ENCODE measurements at places on chromosomes 16 and 17.

DNA sequence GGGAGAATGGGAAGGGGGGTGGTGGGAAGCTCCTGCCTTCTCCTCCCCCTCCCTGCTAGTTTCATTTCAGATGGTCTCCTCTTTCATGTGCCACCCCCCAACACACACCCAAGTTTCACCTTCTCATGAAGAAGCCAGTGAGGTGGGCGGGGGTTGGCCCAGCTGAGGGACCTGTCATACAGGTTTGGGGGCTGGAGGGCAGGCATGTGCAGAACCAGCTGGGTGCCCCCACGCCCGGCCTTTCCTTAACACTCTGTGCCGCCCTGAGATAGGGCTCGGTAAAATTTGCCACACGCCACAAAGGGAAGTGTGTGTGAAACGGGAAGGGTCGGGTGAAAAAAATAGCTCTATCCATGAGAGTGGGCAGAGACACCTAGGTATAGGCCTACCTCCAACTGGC, 57.4 kb downstream of the PIPOX start:
- DNase-seq, result no peak

DNA sequence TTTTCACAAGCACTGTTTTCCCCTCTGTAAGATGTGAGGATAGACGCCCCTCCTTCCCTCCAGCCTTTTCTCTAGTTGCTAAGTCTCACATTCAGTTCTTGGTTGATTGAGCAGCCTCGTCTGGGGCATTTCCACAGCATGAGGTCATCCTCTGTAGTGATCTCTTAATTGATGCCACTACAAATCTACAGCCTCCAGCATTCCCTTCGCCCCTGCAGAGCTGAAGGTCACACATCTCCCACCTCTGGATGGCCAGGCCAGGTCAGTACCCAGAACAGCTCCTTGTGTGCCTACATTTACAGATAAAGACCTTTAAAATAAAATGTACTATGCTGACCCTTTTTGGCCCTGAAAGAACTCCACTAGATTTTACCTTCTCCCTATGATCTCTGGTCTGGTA, 32.5 kb upstream of the CDH11 start:
- DNase-seq, result no peak

DNA sequence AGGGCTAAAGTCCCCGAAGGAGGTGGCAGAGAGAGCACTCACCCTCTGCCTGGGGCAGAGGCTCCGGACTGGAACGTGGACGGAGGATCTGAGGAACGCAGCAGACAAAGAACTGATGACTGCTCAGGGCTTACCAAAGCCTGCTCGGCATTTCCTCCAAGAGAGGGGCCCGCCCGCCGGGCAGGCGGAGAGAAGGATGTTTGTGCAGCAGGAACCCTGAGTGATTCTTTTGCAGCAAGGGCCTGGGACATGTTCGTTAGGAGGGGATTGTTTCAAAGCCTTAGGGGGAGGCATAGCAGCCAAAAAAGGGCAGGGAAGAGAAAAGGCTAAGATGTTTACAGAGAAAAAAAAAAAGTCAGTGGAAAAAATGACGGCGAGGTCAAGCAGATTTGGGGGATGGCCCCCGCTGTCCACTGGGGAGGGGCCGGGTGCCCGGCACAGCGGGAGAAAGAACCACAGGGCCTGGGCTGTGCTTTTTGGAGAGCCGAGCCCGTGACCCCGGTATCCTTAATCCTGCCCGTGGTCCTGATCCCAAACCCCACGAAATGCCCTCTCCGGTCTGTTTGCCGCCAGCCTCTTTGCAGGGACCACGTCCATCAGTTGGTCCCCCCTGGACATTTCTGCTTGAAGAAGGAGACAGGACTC, 129.3 kb downstream of the NTN1 start:
- DNase-seq, result no peak

DNA sequence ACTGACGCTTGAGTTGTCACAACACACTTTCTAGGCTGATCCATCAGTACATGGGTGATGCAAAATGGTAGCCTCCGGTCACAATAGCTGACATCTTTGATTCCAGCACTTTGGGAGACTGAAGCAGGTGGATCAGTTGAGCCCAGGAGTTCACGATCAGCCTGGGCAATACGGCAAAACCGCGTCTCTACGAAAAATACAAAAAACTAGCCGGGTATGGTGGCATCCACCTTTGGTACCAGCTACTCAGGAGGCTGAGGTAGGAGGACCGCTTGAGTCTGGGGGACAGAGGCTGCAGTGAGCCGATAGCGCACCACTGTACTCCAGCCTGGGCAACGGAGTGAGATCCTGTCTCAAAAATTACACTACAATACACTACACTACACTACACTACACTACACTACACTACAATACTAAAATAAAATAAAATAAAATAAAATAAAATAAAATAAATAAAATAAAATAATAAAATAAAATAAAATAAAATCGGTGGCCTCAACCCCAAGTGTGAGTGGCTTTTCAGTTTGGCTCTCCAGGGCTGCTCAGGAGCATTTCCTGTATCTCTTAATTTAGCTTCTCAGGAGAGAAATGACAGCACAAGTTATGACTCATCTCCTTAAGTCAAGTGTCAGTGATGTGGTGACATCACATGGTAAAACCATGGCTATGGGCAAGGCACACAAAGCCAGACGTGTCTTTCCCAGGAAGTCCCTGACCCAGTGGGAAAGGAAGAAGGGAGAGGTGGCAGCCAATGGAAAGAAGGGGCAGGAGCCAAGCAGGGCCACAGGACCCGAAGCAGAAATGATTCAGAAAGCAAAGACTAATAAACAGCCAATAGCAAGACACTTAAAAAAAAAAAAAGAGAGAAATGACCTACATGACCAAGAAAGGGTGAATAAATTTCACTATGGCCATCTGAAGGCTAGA, 75.3 kb upstream of the TBC1D3K start:
- DNase-seq, result no peak

All from midbrain (tissue), 1 donor.